GM23338 (cell line): ENCODE measurements at places on chromosomes 16 and 17. TPM values are rescaled to one million over a fixed set of nuclear protein-coding genes. Genes with fewer than 3 reads are reported as not detected.

PABPN1L gene
- not detected in 2 replicates for polyA plus RNA-seq

DNA sequence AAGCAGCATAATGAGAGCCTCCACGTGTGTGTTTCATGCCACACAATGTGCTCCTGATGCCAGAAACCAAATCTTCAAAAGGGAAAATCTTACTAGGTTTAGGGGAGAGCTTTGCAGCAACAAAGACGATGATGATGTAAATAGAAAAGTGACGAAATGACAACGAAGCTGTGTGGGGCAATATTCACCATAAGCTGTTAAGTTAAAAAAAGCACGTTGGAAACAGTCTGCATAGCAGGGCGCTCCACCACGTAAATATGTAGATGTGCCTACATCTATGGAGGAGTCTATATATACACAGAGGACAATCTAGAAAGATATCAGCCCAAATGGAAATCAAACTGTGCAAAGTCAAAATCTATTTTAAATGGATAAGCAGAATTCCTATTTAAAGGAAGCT lies 61.0 kb downstream of the RPH3AL start:
- DNase-seq: no peak

DNA sequence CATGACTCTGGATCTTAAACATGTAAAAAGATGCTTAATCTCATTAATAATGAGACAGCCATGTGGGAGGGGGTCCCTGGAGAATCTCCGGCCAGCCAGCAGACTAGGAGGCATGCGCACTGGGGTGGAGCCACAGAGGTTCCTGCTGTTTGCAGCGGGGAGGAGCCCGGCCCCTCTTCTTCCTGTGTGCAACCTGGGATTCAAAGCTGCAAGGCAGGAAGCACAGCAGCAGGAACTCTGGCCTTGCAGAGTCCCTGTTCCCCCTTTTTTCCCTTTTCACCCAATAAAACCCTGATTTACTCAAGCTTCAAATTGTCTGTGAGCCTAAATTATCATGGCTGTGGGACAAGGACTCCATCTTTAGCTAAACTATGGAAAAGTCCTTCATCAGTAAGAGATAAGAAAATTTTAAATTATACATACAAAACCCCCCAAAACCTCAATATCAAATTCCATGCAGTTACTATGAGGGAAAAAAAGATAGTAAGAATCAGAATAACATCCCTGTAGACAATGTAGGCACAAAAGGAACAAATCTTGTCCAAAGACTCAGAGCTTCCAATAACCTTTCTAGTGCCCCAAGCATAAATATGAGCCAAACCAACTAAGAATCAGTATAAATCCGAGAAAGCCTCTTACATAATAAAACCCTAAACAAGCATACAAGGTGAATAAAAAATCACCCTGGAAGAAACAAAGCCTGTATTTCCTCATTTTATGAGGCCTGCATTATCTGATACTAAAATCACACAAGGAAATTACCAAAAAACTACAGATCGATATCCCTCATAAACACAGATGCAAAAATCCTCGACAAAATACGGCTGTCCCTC lies 12.1 kb downstream of the CFDP1 start:
- peak; percentile 91 for DNase-seq

DNA sequence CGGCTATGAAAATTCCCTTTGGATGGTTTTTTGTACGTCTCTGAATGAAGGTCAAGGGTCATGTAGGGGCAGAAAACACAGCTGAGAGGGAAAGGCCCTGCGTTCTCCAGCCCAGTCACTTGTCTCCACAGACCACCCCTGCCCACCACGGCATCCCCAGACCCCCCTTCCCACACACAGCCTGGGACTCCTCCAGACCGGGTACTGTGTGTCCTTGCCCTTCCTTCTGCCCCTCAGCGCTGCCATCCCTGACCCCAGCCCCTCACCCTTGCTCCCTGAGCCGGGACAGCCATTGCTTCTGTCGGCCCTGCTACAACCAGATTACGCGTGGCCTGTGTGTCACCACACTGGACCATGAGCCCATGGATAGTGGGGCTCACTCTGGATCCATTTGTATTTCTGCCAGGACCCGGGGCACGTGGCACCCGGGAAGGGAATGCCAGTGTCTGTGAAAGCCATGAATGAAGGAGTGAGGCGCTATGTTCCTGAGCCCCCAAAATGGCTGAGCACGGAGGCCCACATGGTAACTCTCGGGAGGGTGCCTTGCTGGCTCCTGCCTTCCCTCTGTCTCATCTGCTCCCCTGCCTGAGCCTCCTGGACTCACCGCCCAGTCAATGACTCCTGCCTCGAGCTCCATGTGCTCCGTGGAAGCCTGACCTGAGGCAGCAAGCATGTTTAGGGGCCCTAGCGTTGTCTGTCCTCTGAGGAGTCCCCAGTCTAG lies 139.1 kb upstream of the FOXF1 start:
- no peak for DNase-seq

GRCh38 chr16:73753931-73754330 lies 542.7 kb upstream of the PSMD7 start:
- no peak for DNase-seq

GRCh38 chr16:12449795-12450194 lies 353.9 kb downstream of the CPPED1 start:
- no peak for DNase-seq
